Stimulated activated naive CD4-positive, alpha-beta T cell (primary cell): ENCODE measurements at places on chromosomes 6 and 20.

GRCh38 chr6:43904311-43905123 lies 134.5 kb downstream of the VEGFA start:
- DNase-seq = no peak

- no peak for DNase-seq
These were observed 189.7 kb downstream of the SYNDIG1 start for GRCh38 chr20:24658920-24659660.

DNA sequence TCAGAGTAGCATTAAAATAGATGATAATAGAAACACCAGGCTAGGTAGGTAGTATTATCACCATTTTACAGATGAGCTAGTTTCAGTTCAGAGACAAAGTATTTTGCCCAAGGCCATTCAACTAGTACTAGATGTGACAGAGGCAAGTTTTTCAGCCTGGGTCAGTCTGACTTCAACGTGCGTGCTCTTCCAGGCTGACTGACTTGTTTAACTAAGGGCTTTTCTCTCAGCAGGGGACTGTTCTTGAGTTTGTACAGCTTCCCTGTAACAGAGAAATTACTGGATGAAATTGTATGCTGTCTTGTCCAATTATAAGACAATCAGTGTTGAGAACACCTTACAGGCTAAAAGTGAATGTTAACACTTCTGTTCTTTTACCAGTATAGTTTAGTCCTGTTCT lies 333.5 kb upstream of the MAN1A1 start:
- no peak for DNase-seq

DNA sequence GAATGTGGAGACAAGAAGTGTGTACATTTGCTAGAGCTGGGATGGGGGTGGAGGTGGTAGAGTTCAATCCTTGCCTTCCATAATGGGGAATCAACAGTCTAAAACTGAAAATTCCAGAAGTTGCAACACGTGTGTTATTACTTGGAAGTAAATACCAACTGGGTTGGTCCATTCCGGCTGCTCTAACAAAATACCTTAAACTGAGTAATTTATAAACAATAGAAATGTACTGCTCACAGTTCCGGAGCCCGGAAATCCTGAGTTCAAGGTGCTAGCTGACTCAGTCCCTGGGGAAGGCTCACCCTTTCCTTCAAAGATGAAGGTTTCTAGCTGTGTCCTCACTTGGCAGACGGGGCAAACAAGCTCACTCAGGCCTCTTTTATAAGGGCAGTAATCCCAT lies 59.0 kb downstream of the RIN2 start:
- no peak for DNase-seq

GRCh38 chr6:89139509-89140346 lies 6.1 kb upstream of the PM20D2 start:
- no peak for DNase-seq

GRCh38 chr6:24207413-24207812 lies 81.4 kb downstream of the NRSN1 start:
- no peak for DNase-seq

- no peak for DNase-seq
These were observed 964.6 kb upstream of the SLC35B3 start for GRCh38 chr6:9399916-9400315.

DNA sequence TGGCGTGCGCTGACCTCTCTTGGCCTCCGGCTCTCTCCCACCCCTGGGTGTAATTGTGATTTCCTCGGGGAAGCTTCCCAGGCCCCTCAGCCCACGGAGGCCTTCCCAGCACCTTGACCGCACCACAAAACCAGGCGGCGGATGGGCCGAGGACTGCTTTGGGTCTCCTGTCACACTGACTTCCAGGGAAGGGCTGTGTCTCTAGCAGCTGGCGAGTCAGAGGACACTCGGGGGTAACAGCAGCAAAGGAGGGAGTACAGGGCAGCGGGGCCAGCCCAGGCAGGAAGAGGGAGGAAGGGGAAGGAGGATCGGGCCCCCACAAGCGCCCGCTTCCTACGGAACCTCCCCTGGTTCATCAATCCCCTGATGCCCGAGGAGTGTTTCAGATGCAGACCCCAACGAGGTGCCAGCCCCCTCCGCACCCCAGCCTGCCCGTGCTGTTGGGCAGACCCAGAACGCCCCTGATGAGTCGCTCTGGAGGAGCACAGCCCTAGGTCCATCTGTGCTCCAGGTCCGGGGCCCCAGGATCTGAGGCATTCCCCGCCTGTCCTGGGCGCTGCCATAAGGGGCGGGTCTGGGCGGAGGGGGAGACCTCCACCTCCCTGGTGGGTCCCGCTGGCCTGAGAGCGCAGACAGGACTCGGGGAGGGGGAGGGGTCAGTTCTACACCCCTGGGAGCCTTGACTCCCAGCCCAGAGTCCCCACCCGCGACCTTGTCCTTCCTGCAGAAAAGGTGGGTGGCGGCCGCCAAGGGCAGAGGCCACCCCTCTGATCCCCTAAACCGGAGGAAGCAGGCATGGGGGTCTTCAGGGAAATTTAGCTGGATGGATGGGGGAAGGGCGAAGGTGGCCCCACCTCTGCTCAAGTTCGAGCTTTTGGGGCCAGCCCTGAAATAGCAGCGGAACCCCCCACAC lies 956 bp downstream of the CHRNA4 start:
- no peak for DNase-seq

GRCh38 chr6:37691904-37692806 lies 5.5 kb downstream of the MDGA1 start:
- peak; percentile 83 for DNase-seq

DNA sequence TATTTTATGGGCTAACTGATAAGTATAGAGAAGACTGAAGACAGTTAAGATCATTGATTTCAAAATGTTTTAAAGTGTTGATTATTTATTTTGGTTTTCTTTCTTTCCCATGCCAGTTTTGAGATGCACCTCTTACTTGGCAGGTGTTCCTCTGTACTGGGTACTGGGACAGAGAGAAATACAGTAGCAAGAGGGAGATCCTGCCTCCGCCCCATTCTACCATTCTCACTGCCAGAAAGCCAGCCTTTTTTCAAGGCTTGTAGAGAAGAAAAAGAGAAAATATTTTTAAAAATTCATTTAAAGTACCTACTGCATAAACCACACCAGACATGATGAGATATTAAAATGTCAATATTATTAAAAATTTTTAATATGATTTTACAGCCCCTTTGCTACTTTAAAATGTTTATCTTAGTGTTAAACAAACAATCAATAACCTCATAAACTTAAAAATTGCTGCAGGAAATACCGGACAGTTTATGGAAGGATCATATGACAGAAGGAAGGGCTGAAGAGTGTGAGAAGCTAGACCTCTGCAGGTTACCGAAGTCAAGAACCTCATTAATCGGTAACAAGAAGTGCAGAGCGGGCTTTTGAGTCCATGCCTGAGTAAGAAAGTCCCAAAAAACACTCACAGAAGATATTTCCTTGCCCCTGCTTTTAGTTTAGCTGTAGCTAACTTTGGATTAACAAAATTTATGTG lies 117.8 kb upstream of the ESR1 start:
- no peak for DNase-seq

DNA sequence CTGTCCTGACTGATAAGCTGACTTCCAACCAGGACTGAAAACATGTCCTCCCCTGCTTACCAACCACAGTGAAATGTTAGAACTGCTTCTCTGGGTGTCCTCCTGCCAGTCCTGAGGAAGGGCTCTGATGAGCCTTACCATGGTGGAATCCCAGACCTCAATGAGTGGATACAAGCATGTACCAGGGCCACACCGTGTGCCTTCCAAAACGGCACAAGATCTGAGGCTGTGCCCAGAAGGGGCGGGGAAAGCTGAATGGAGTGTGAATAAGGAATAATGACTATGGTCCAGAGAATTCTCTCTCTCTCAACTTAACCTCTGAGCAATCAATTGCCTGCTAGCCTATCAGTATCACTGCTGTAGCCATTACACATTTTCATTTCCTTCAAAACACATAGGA lies 51.7 kb downstream of the PDE10A start:
- no peak for DNase-seq

DNA sequence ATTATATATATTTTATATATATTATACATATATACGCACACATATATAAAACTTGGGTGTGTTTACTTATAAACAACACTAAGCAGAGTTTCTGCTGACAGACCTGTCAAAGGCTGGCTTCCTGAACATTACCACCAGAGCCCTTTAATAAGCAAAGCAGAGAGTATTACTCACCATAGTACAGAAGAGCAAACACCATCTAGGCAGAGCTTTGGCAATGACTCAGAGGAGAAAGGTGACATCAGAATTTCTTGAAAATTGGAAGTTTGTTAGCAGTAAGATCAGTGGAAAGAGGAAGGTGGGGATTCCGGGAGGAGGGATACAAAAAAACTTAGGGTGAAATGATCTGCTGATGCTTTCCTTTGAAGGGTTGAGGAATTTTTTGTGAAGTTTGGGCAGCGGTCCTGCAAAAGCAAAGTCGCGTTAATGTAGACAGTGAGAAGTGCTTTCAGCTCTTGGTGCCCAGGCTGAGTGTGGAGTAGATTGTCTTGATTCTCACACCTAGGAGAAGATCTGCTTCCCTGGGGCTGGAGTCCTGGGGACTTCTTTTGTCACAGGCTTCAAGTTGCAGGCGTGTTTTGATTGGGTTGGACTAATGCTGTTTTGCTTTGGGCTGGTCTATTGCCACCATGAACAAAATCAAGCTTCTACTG lies 109.6 kb upstream of the BACH2 start:
- no peak for DNase-seq

GRCh38 chr6:119727504-119728219 lies 378.1 kb upstream of the MAN1A1 start:
- DNase-seq = no peak

GRCh38 chr6:143562143-143562542 lies 50.6 kb upstream of the FUCA2 start:
- DNase-seq = no peak

DNA sequence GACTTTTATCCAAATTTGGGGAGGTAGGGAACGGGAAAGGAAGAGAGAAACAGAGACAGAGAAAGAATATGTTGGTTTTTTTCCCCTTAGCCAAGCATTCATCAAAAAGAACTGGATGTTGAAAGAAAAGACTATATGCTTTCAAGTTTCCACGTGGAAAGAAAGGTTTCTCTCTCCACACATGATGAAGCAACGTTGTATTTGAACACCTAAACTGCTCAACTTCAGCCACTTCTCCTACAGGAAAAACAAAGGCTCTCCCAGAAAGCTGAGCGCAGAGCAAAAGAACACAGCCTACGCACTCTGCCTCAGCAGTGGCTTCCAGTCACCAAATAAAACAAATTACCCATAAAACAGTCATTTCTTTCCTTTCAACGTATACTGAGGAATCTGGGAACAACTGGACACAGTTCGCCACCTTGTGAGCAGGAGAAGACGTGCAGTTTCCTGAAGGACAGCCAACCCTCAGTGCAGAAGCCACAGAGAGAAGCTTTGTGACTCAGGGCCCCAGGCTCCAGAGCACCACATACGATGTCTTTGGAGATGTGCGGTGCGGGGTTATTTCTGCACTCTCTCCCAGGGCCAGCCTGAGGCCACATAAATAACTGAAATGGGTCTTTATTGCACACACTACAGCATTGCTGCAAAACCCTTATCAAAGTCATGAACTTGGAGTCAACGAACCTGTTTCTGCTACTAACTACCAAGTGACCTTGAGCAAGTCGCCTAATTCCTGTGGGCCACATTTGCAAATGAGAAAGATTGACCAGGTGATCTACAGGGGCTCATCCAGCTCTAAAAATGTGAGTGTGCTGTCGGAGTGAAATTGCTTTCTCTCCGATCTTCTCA lies 10.1 kb downstream of the IL17F start:
- DNase-seq = no peak

- DNase-seq = no peak
These were observed 2.6 kb downstream of the MGME1 start for GRCh38 chr20:17971300-17972013.

- DNase-seq = no peak
These were observed 315.5 kb upstream of the ARID1B start for GRCh38 chr6:156461647-156462046.

GRCh38 chr20:4919047-4919704 lies 82.1 kb downstream of the SLC23A2 start:
- no peak for DNase-seq

DNA sequence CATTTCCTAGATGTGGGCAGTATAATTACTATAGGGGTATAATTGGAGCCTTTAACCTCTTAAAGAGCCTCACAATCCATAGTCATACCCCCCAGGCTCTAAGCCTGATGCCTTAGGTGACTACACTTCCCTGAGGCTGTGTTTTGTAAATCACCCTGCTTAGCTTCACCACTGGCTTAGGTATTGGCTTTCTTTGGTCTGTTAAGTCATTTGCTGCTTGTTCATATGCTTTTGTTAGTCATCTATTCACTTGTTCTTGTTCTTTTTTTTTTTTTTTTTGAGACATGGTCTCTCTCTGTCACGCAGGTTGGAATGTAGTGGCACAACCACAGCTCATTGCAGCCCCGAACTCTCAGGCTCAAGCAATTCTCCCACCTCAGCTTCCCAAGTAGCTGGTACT lies 26.7 kb downstream of the KAT14 start:
- DNase-seq = no peak

DNA sequence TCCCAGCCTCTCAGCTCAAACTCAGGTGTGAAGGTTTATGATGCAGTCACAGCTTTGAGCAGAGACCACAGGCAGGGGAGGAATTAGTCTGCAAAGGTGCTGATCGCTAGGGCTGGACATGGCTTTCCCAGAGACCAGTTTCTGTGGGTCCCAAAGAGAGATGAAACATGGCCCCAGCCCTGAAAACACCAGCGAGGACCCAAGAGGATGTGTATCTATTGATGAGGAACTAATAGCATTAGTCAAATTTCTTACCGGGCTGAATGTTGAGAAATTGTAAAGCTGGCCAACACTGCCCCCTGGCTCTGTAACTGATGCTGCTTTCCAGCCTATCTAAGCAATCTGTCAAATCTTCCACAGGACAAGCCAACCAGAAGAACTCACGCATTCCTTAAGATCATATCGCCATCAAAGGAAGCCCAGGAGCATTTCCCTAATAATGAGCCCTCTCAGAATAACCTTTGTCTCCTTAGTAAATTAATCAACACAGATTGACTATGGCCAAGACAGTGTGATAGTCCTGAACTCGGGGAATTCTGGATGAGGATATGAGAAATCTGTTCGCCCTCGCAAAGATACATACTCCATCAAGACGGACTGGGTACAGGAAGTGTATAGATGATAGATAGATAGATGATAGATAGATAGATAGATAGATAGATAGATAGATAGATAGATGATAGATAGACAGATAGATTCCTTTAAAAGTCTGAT lies 7.8 kb upstream of the ACSS1 start:
- peak; percentile 41 for DNase-seq

GRCh38 chr6:42510795-42511194 lies 53.0 kb upstream of the UBR2 start:
- no peak for DNase-seq

GRCh38 chr20:38834868-38835267 lies 29.4 kb downstream of the PPP1R16B start:
- no peak for DNase-seq

DNA sequence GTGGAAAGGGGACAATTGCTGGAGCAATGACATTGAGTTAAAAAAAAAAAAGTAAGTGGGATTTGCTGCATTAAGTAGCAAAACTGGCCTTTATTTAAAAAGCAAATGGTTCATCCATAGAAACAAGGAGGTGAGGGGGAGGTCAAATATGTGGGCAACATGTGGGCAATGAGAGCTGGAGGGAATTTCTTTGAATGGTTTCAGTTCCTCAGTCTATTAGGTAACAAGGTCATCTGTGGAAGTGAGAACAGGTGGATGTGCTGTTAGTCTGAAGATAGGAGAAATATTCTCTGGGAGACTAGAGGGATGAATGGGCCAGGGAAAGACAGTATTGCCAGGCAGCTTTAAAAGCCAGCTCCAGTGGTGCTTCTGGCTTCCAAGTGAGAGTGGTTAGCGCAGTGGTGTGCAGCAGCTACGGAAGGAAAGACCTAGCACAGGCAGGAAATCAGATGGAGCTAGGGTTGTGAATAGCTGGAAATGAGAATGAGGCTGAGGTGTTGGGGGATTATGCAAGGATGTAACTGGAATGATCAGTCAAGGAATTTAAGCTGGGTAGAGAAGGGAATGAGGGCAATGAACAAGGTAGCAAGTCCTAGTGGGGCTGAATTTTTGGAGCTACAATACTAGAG lies 727.6 kb downstream of the PTPRT start:
- DNase-seq = no peak
